Stimulated activated CD8-positive, alpha-beta memory T cell treated with anti-CD3 and anti-CD28 coated beads, Interleukin-7, amount 100 ng/mL, for 1 hour (primary cell): ENCODE measurements at places on chromosomes 12 and 14.

DNA sequence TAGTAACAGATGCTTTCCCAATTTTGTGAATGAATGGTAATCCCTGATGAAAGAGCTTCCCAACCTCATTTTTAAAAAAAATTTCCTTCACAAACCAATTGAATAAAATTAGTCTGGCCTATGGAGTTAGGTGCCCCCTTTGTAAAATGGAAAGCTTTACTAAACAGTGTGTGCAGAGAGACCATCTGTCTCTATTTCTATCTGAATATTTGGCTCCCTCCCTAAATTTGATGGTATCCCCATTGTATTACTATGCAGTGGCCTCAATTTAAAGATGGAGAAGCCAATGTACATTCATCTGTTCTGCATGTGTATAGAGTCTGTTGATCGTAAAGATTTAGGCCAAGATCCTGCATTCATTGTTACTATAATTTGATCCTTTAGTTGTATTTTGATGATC, 397.7 kb upstream of the RGS6 start:
- no peak for DNase-seq

GRCh38 chr14:79730196-79730595, 481.1 kb downstream of the DIO2 start:
- DNase-seq = no peak

DNA sequence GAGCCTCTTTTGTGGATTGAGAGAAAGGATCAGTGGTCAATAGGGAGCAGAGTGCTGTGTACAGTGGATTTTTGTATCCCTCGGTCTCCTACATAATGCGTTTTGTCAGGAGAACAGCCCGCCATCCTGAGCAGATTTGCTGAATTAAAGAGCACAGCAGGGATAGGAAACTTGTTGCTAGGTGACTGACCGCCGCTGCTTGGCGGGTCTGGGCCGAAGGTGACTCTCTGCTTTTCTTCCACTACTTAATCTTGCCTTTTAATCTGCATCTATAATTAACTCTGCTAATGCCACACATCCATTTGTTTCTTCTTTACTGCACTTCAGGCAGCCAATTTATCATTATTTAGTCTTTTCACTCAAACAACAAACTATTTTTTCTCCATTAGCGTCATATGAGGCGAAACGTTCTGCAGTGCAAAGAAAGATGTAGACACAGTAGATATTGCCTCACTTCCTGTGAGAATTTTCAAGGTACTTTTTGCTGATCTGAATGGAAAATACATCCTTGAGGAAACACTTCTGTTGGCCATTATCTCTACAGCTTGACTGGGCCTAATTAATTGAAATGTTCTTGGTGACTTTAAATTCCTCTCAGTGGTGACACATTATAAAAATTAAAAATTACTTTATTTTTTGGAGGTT, 108.0 kb downstream of the PPM1A start:
- no peak for DNase-seq

DNA sequence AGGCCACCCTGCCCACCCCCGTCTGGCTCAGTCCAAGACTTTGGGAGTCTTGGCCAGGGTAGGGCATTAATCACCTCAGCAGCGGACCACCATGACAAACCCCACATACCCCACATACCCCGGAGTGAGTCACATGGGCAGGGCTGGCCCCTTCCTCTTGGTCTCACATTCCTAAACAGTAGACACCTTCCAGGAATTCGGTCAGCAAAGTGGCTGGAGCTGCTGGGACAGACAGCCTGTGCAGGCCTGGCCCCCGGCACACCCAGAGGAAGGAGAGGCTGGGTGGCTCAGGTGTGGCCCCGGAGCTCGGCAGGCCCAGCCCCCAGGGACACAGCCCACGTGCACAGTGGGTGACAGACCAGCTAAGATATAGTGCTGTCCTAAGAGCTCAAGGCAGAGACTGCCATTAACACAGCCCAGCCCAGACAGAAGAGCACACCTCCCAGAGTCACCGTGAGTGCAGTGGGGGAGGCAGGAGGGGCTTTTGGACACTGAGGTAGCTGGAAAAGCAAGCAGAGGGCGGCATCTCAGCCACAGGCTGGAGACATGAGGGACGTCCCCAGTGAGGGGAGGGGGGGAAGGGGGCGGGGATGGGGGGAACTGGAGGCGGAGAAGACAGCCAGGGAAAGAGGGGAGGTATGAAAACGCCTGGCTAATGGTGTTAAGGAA, 24.0 kb downstream of the CCDC85C start:
- DNase-seq = no peak

DNA sequence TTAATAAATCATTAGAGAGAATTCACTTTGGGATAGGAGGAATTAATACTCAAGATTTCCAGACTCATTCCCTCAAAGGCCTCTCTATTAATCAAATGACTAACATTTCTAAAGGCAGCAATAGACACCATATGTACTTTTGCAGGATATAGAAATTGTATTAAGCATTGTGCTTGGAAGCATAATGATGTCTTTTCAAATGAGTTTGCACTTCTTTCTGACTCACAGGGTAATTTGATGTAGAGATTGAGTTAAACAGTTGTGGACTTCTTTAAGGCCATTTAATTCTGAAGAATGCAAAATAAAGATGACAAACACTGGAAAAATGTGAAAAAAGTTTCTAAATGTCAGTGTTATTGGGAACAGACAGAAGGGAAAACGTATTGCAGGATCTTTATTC, 63.4 kb upstream of the CSRP2 start:
- no peak for DNase-seq

GRCh38 chr14:38336298-38336697, 80.4 kb upstream of the CLEC14A start:
- DNase-seq = no peak

DNA sequence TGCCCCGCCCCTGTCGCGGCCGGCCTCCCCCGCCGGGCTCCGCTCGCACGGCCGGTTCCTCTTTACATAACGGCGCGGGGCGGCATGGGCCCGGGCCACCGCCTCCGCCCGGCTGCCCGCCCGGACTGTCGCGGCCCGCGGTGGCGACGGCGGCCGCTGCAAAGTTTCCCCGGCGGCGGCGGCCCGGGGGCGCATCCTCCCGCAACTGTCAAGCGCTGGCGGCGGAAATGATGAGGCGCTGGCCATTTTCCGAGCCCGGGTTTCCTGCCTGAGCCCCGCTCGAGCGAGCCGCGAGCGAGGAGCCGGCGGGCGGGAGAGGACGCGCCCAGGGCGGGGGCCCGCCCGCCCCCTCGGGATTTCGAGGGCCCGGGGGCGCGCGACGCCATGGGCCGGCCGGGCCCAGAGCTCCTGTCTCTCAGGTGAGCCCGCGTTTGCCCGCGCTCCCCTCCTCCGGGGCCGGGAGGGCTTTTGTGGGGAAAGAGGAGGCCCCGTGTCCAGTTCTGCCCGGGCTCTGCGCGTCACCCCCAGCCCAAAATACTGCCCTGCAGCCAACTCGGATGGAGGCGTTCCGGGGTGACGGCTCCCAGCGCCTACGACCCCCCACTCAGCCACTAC, at the start of gene SH2B3:
Gene SH2B3, plus strand, starts transcription at position 65 of the 615 bp plus-strand sequence. CDS start 12,223 bp downstream, outside the sequence.
- peak; percentile 54 for DNase-seq

DNA sequence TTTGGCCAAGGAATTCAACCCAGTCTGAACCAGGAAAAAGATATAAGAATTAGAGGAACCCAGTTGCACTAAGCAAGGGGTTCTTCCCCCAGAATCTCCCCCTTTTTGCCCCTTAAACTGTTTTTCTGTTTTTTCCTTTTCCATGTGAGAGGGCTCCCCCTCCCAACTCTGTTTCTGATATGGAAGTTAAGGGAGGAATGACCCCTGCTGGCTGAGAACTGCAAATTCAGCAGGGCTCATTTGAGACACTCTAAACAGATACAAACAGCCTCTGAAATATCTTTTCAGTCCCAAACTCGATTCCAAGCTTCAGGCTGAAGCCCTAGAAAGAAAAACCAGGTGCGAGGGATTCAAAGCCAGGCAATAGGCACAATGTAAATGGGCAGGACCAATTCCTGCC, 132.7 kb downstream of the SLC41A2 start:
- no peak for DNase-seq

GRCh38 chr14:103280278-103280928, 53.6 kb upstream of the EIF5 start:
- DNase-seq = no peak

DNA sequence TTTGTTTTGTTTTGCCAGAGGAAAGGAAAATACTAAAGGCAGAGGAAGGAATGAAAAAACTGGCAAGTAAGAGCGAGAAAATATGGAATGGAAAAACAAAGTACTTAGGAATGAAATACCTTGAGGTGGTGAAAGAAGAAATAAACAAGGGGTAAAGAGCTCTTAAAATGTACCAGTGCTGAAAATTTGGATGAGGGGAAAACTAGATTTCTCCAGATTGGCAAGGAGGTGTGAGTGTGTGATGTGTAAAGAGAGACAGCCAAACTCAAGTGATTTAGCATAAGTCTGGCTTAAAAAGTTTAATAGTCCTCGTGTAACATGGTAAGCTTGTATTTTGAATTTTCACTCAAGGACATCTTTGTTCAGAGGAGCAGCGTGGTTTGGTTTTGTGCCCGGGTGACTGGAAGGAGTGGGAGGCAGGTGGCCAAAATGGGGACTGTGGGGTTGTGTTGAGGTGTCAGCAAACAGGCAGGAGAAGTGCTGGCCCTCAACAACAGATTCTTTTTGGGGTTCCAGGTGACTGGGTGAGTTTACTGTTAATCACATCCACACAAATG, 102.7 kb downstream of the DACT1 start:
- no peak for DNase-seq

- DNase-seq = no peak
These were observed 8.0 kb downstream of the SCNN1A start for GRCh38 chr12:6367065-6367968.

DNA sequence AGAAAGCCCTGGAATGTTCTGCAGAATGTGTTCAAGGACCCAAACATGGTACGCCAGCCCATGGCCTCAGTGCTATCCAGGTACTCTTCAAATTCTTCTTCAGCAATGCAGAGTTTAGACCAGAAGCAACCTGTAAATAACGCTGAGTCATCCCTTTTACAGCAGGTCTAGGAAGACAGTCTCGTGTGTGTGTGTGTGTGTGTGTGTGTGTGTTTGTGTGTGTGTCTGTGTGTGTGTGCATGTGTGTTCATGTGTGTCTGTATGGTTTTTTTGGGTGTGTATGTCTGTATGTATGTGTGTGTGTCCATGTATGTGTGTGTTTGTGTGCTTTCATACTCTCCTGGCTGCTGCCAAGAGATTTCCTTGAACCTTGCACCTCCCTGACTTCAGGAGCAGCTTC, 60.1 kb upstream of the RFX4 start:
- no peak for DNase-seq

GRCh38 chr14:89027097-89027740, 202.8 kb downstream of the TTC8 start:
- peak; percentile 26 for DNase-seq

- no peak for DNase-seq
These were observed 309.3 kb downstream of the ITPR2 start for GRCh38 chr12:26523708-26524150.

DNA sequence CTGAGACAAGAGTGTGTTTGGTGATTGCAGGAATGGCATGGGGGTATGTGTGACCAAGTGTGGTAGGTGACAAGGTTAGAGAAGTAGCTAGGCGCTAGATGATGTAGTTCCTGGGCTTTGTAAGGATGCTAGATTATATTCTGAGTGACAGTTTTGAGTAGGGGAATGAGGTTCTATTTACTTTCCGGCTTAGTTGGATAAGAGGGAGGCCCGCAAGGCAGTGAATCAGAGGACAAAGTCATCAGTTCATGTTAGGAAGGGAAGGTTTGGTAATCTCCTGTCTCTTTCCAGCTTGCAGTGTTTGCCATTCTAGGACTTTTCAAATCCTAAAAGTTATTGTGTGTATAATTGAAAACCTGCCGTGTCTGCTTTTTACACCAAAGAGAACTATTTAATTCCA, 45.0 kb downstream of the CFAP54 start:
- no peak for DNase-seq

DNA sequence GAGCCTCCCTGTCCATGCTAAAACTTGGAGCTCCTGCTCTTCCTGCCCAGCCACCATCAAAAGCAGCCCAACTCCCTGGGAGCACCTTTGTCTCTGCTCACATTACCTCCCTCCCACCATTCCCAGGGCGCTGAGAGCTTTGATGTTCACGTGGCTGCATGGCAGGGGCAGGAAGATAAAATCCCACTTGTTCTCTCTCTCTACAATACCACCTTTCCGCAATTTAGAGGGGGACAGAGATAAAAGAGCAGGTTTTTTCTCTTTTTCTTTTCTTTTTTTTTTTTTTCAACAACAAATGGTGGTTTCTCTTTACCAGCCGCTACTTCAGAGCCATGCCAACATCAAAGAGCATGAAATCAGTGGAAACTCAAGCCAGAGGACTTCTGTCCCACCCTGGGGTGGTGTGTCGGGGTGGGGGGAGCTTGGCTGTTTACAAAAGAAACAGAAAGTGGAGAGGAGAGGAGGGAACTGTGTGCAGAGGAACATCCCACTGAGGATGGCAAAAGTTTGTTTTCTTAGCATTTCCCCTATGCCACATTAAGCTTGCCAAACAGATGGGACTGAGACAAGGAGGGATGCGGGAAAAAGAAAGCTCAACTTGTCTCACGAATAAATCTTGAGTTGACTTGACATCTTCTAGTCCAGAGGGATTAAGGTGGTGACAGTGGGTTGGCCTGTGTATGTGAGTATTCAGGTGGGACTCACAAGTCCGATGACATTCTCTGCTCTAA, 103.7 kb upstream of the NUDT4 start:
- no peak for DNase-seq
